Neural progenitor cell (in vitro differentiated cells): ENCODE measurements at places on chromosomes 1 and 21.

DNA sequence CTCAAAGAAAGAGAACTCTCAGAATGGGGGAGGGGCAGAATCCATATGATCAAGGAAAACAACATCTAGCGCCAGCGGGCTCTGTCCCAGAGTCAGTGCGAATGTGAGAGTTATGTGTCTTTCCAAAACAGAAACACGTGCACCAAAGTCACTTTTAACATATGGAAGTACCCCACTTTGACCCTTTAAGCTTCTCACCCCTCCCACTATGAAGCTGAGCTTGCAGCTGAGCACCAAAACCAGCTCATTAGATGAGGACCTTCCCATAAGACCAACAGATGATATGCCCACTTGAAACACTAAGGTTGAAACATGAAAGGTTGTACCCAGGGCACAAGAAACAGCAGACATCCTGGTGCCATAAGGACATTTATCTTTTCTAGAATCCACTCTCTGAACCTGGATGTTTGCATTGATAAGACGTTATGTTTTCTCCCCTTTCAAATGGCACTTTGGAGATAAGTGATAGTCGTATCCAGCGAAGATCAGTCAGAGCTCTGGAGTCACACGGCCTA is 171.0 kb downstream of the TGFBR3 start:
- DNase-seq = no peak
- no peak overlapping the region for H3K4me3 ChIP-seq
- H3K27ac ChIP-seq = no peak overlapping the region
- no peaks in the 10 kb centered on the region for H3K27me3 ChIP-seq
- peaks cover 8% of the 10 kb centered on the region for H3K4me1 ChIP-seq

GRCh38 chr1:7069931-7070330 is 284.7 kb downstream of the CAMTA1 start:
- H3K36me3 ChIP-seq = no peaks in the 10 kb centered on the region
- H3K27ac ChIP-seq = no peak overlapping the region
- H3K4me3 ChIP-seq = peak overlapping the region; percentile 49
- H3K4me1 ChIP-seq = peaks cover 4% of the 10 kb centered on the region

GRCh38 chr1:23679815-23680214 is 11.8 kb upstream of the RPL11 start:
- no peaks in the 10 kb centered on the region for H3K4me1 ChIP-seq
- H3K4me3 ChIP-seq = no peak overlapping the region
- no peaks in the 10 kb centered on the region for H3K36me3 ChIP-seq
- no peak overlapping the region for H3K27ac ChIP-seq
- peaks cover 47% of the 10 kb centered on the region for H3K27me3 ChIP-seq

DNA sequence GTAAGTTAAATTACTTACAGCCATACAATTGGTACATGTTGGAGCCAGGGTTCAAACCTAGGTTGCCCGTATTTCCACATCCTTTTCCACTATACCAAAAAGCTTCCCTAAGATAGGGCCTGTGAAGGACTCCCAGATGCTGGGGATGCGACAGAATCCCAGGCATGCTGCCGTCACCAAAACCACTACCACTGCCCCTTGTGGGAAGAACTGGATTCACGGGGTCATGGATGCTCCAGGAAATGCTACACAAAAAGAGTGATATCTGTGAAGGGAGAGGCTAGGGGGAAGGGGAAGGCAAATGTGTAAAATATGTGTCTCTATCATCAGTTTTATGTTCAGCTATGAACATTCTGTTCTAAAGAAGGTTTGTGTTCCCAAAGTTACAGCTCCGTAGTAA is 133.9 kb upstream of the IVNS1ABP start:
- no peak for DNase-seq
- H3K4me1 ChIP-seq = no peaks in the 10 kb centered on the region
- H3K27me3 ChIP-seq = no peaks in the 10 kb centered on the region
- H3K36me3 ChIP-seq = no peaks in the 10 kb centered on the region

DNA sequence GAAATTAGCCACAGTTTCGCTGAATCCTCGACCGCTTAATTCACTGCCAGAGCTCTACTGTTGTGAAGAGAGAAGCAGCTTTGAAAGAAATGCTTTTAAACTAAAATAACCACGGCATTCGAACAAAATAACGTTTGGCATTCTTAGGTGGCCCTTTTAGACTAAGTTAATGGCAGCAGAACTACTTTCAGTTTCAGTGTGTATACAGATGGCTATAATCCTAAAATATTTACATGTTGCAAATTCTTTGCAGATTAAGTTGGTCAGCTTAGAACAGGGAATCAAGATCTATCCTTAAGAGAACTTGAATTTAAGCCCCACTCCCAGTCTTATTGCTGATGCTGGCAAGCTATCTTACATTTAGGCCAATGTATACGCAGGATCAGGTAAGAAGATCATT is 62.7 kb downstream of the ADSS2 start:
- no peaks in the 10 kb centered on the region for H3K36me3 ChIP-seq
- H3K27ac ChIP-seq = peak overlapping the region; percentile 11
- peaks cover 11% of the 10 kb centered on the region for H3K4me1 ChIP-seq

DNA sequence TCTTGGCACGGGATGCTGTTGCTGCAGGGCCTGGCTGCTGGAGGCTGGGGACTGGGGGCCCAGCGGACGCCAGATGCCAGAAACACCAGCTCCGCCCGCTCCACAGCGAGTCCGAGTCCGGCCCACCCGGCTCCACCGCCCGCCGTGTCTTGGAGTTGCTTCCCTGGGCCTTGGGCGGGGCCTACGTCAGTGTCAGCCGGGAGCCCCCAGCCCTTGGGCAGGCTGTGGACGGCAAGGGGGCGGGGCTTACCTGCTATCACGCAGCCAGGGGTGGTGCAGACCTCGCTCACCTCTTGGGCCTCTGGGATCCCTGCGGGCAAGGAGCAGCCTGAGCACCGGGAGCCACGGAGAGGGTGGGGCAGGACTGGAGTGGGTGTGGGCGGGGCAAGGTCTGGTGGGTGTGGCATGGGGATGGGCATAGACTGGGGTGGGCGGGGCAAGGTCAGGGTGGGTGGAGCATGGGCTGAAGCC is 21.8 kb downstream of the MMEL1 start:
- H3K27me3 ChIP-seq = peaks cover 13% of the 10 kb centered on the region
- peak; percentile 84 for DNase-seq
- H3K4me3 ChIP-seq = peak overlapping the region; percentile 33

GRCh38 chr1:48530727-48531351 is 58.8 kb upstream of the SPATA6 start:
- H3K27ac ChIP-seq = no peak overlapping the region
- H3K36me3 ChIP-seq = no peaks in the 10 kb centered on the region
- peak; percentile 96 for DNase-seq
- H3K4me3 ChIP-seq = no peak overlapping the region

- no peak for DNase-seq
- no peak overlapping the region for H3K4me3 ChIP-seq
- H3K27ac ChIP-seq = no peak overlapping the region
- H3K36me3 ChIP-seq = no peaks in the 10 kb centered on the region
- no peaks in the 10 kb centered on the region for H3K4me1 ChIP-seq
These were observed 49.8 kb upstream of the ADORA3 start for GRCh38 chr1:111553196-111553595.

GRCh38 chr1:42434340-42434739 is 21.5 kb downstream of the ZMYND12 start:
- H3K36me3 ChIP-seq = no peaks in the 10 kb centered on the region
- H3K27ac ChIP-seq = no peak overlapping the region
- H3K4me1 ChIP-seq = no peaks in the 10 kb centered on the region
- no peak for DNase-seq

- no peak for DNase-seq
- H3K4me3 ChIP-seq = no peak overlapping the region
- peaks cover 10% of the 10 kb centered on the region for H3K4me1 ChIP-seq
- H3K27me3 ChIP-seq = no peaks in the 10 kb centered on the region
These were observed 3.1 kb upstream of the CAMTA1 start for GRCh38 chr1:6782151-6782550.

GRCh38 chr1:147627435-147628110 is 42.8 kb downstream of the ACP6 start:
- no peak overlapping the region for H3K4me3 ChIP-seq
- peak; percentile 60 for DNase-seq
- no peak overlapping the region for H3K27ac ChIP-seq
- H3K36me3 ChIP-seq = no peaks in the 10 kb centered on the region
- H3K4me1 ChIP-seq = no peaks in the 10 kb centered on the region

DNA sequence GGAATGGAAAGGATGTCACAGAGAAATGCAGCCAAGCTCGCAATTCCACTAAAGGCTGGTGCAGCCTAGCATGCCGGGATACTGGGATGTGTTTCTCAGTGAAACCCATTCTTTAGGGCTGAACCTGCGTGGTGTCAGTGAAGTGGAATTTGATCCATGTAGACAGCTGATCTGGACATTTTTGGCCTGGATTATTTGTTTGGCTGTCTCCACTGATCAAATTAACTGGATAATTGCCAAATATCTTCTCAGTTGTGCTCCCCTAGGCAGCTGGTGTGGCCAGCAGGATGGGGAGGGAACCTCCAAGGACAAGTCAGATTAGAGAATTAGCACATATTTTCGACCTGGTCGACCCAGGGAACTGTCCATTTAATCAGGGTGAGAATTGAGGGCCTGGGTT is 318.4 kb downstream of the RPS6KC1 start:
- no peak overlapping the region for H3K4me3 ChIP-seq
- DNase-seq = no peak
- no peaks in the 10 kb centered on the region for H3K27me3 ChIP-seq
- no peak overlapping the region for H3K27ac ChIP-seq
- H3K36me3 ChIP-seq = no peaks in the 10 kb centered on the region
